GM12891 (cell line): ENCODE measurements at places on chromosomes 1 and 21.

- DNase-seq = no peak
These were observed 21.6 kb downstream of the SYF2 start for GRCh38 chr1:25210728-25211127.

DNA sequence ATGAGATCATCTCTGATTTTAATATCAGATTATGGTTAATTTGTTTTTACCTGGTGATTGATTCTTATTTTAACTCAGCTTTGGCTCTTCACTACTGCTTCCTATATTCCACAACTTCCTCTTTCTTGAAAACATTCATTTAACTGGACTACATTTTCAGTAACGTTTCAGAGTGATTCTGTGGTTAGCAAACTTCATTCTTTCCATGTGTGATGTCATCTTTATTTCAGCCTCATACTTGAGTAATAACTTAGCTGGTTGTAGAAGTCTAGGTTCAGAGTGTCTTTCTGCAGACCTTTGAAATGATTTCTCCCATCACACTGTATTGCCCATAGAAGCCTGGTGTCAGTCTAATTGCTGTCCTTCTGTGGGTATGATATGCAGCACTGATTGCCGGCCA, 36.0 kb upstream of the SLC35F3 start:
- no peak for DNase-seq

- DNase-seq = no peak
These were observed 567.5 kb downstream of the PLA2G4A start for GRCh38 chr1:187396226-187396625.

DNA sequence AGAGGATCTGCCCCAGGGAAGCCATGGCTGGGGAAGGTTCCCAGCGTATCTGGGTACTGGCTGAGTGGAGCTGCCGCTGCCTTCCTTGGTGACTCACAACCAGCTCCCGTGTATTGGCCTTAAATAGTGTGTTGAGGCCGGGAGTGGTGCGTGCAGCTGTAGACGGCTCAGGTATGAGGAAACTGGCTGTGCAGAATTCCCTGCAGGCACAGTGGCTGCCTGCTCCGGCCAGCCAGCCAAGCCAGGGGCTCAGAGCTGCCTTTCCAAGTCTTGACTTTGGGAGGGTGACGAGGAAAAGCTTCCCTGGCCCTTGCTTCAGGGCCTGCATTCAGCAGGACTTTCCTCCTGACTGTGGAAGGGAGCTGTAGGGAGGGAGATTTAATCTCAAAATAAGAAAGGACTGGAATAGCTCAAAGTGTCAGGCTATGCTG, at the start of gene VTCN1:
VTCN1 (minus strand) TSS at position 97 of the 431 bp plus-strand sequence; CDS start at position 25, 72 bp downstream.
- no peak for DNase-seq

GRCh38 chr1:43453442-43454269, at the start of gene HYI:
TSS of gene HYI (minus strand) at chr1:43453931. CDS start at chr1:43453793, 138 bp downstream.
- peak; percentile 63 for DNase-seq

DNA sequence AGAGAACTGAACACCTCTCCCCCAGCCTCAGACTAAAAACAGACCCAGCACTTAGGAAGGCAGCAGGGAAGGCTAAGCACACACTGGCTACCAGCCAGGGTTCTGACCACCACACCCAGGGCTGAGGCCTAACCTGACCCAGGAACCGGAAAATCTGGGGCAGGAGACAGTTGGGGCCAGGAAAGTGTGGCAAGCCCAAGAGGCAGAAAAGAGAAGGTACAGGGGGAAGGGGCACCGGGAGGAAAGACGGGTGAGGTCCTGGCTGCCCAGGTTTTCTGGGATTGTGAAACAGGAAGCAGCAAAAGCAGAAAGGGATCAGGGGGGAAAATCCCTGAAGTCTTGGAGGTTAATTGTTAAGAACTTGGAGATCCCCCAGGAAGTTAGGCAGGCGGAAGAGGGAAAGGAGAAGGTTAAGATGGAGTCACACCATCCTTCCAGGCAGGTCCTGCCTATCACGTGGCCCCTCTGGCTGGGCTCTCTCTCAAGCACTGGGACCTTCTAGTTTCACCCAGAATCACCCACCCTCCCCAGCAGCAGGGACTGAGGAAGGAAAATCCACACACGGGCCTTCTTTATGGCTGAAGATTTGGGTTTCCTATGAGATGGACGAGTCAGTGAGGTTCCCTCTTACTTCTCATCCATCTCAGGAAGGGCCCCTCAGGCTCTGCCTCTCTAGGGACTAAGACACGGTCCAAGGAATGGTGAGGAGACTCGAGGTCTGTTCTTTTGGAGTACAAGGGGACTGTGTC, 2.6 kb downstream of the HDGF start:
- no peak for DNase-seq

DNA sequence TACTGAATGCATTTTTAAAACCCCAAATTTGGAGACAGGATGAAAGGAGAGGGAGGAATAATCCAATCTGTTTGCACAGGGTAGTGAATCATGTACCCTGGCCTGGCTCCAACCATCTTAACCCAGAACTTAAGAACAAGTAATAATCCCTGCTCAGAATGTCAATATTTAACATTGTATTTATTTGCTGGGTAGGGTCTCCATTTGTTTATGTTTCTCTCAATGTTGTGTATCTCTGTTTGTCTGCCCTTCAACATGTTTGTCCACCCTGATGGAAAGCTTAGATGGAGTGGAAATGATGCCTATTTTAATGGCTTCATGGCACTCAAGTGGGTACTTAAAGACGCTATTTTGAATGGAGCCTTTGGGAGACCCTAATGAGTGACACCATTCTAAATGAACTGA, 54.4 kb upstream of the CDC42BPA start:
- DNase-seq = no peak

GRCh38 chr1:112674986-112675727, 698 bp downstream of the MOV10 start:
- DNase-seq = peak; percentile 48

DNA sequence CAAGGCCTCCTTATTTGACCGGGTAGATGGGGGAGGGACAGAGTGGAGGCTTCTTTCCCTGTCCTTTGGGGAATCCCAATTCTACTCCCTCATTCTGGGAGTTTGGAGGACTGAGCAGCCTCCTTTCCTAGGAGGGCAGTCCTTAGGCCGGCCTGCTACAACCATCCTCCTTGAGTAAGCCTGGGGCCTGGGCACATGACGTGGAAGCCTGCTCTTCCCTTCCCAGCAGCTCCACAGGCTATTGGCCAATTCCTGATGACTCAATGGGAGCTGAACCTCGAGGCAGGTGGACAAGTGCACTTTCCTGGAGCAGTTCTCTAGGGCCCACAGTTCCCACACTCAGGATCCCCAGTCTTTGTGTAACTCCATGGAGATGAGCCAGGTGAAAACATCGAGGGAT, 3.1 kb downstream of the KCNA10 start:
- no peak for DNase-seq

DNA sequence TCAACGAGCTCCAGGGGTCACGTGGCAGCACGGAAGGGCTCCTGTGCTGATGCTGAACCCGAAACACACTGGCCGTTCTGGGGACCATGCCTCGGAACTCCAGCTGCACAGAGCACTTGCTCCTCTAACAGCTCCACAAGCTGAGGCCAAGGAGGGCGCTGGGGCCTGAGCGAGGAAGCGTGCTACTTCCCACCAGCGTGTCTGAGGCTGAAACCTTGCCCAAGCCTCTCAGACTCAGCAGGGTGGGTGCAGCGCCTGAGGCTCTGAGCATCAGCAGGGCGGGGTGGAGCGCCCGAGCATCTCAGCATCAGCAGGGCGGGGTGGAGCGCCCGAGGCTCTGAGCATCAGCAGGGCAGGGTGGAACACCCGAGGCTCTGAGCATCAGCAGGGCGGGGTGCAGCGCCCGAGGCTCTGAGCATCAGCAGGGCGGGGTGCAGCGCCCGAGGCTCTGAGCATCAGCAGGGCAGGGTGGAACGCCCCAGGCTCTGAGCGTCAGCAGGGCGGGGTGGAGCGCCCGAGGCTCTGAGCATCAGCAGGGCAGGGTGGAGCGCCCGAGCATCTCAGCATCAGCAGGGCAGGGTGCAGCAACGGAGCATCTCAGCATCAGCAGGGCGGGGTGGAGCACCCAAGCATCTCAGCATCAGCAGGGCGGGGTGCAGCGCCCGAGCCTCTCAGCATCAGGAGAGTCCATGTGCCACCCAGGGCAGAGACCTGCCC, 9.6 kb downstream of the WRAP73 start:
- DNase-seq = no peak

DNA sequence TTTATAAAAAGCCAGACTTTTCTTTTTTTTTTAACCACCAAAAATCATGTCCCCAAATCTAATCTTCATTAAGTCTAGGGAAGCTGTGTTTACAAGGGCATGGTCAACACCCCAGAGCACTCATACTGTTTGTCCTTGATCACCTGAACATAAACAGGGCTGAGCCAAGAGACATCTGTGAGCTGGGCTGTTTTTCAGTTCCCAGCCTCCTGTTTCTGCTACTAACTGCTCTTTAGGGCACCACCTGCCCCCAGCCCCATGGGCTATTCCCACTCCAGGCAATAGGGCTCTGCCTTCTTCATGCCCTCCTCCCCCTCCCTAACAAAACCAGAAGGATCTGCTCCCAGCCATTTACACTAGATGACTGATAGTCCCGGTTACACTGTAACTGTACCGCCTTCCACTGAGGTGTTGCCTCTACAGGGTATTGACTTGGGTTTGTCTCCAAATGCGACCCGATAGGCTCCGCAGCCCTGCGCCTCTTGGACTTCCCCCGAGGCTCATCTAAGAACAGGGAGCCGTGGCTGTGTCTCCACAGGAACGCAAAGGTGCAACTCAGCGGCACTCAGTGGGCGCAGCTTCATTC, 11.7 kb upstream of the SLC26A9 start:
- DNase-seq = no peak

GRCh38 chr1:151135433-151136385, 10.7 kb downstream of the SEMA6C start:
- DNase-seq = no peak
